Endothelial cell of umbilical vein (primary cell): ENCODE measurements at places on chromosomes 6 and 20. TPM values are rescaled to one million over a fixed set of nuclear protein-coding genes. Genes with fewer than 3 reads are reported as not detected.

DNA sequence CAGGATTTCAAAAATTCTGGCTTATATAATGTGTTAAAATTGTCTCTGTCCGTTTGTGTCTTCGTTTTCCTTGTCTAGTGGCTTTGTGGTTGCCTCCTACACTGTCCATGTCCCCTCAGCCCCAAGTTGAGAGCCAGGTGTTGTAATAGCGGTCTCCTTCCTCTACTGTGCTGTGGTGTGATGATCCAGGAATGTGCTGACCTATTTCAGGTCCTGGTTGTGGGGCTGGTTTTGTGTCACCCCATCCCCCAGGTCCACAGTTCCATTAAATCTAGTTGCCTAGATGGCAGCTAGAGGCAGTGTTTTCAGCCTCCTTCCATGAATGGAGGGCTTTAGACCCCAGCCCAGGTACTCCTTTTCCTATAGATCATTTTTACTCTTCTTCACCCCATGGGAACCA, 128.7 kb downstream of the DNAH8 start:
- no peaks in the 10 kb centered on the region for H3K36me3 ChIP-seq
- H3K4me1 ChIP-seq, result no peaks in the 10 kb centered on the region
- peaks cover 2% of the 10 kb centered on the region for H3K27me3 ChIP-seq
- no peak overlapping the region for H3K4me3 ChIP-seq
- H3K27ac ChIP-seq, result no peak overlapping the region
- DNase-seq, result no peak

- no peak overlapping the region for H3K27ac ChIP-seq
- no peaks in the 10 kb centered on the region for H3K4me1 ChIP-seq
- no peak for DNase-seq
- H3K36me3 ChIP-seq, result no peaks in the 10 kb centered on the region
- H3K4me3 ChIP-seq, result no peak overlapping the region
- no peaks in the 10 kb centered on the region for H3K27me3 ChIP-seq
Measured at GRCh38 chr6:55447891-55448290, 120.6 kb downstream of the GFRAL start.

The CDK5RAP1 gene
- total RNA-seq, result 31.1 and 36.5 TPM in 2 replicates

The BNIP5 gene
- total RNA-seq, result not detected in 2 replicates

GRCh38 chr6:109095835-109096084, 453 bp downstream of the CEP57L1 start:
- no peaks in the 10 kb centered on the region for H3K27me3 ChIP-seq
- H3K4me1 ChIP-seq, result peaks cover 27% of the 10 kb centered on the region
- peak overlapping the region; percentile 92 for H3K27ac ChIP-seq
- H3K36me3 ChIP-seq, result no peaks in the 10 kb centered on the region
- no peak for DNase-seq

DNA sequence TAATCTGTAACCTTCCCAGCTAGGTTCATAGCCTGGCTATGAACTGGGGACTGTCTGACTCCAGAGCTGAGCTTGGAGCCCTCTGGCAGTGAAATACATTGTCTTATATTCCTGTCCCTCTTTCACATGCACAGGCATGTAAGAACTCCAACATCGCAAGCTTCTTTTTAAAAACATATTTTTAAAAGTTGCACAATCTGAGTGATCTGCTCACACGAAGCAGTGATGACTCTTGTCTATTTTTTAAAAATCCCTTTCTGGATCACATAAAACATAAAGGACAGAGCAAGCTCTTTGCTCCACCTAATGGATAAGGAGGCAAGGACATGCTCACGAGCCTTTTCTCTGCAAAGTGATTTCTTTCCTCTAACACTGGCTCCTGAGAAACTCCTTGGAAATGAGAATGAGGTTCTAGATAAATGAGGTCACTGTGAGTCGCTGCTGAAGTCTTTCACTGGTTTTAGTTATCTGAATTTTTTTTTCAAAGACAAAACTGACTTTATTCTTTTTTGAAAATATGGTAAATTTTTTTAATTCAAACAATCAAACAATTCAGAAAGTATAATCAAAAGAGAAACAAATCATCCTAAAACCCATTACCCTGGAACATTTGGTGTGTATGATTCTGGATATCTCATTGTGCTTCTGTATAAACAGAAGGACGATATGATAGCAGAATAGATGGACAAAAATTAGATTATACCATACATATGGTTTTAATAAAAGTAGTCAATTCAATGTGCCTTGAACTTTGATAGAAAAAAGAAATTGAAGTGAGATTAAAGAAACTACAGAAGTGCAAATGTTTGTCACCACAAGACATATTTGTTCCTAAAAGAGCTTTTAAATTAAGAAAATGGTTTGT, 30.8 kb downstream of the IL20RA start:
- no peaks in the 10 kb centered on the region for H3K36me3 ChIP-seq
- H3K27ac ChIP-seq, result no peak overlapping the region
- peaks cover 23% of the 10 kb centered on the region for H3K27me3 ChIP-seq

The EYS gene
- 0.27 and 0.81 TPM in 2 replicates for total RNA-seq
